Right cardiac atrium (tissue), 5 donors: ENCODE measurements at places on chromosomes 16 and 17.

DNA sequence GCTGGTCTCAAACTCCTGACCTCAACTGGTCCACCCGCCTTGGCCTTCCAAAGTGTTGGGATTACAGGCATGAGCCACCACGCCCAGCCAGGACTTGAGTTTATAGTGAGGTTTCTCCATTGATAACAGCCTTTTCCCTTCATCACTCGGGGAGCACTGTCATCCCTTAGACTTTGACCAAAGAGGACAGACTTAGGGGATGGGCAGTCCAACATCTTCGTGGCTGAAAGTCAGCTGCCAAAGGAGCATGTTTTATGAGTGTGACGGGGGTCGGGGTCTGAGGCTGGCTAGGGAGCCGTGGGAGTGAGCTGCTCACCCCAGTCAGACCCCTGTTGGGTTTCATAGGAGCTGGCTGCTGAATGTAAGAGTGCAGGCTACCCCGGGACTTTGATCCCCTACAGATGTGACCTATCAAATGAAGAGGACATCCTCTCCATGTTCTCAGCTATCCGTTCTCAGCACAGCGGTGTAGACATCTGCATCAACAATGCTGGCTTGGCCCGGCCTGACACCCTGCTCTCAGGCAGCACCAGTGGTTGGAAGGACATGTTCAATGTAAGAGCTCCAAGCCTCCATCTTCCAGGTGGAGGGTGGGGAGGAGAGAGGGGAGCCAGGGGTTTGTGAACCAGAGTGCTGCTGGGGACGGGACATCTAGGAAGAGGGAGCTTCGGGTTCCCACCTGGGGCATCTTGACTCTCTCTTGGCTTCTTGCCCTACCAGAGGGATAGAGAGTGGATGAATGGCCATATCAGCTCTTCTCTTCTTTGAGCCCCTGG lies 3.1 kb downstream of the DHRS11 start:
- no peak for DNase-seq

DNA sequence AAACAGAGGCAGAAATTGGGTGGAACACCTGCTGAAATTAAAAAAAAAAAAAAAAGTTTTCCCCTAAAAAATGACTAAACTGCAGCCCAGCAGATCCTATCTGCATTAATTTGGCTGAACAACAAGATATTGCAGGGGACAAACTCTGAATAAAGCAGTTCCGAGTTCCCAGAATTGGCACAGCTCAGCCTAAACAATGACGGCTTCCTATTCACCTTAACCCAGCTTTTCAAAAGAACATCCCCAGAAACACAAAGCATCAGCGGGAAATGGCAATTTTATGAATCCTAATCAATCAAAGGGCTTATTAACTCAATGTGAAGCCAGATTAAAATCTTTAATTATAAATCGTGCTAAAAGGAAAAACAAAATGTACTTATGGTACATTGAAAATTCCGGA lies 497.8 kb upstream of the ZFHX3 start:
- DNase-seq, result no peak

DNA sequence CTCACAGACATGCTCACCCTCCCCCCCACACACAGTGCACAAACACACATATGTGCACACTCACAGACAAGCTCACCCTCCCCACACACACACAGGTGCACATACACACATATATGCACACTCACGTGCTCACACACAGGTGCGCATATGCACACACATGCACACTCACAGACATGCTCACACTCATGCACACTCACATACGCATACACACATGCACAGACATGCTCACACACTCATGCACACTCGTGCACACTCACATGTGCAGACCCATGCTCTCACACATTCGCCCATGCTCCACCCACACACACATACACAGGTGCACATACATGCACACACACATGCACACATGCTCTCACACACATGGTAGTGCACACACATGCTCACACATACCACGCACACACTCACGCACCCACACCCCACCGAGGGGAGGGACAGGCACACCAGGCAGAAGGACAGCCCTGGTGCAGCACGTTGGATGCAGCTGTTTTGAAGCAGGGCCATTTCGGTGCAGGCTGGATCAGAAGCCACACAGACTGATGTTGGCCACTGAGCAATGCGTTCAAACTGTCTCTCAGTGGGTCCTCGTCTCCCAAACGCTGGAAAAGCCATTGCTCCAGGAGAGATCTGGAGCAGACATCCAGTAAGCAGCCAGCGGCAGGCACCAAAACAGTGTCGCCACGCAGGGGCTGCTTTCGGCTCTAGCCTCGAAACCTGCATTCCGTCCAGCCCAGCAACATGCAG lies 86.2 kb upstream of the ZNF469 start:
- no peak for DNase-seq

GRCh38 chr17:81239714-81240555 lies 817 bp downstream of the NDUFAF8 start:
- DNase-seq, result no peak

DNA sequence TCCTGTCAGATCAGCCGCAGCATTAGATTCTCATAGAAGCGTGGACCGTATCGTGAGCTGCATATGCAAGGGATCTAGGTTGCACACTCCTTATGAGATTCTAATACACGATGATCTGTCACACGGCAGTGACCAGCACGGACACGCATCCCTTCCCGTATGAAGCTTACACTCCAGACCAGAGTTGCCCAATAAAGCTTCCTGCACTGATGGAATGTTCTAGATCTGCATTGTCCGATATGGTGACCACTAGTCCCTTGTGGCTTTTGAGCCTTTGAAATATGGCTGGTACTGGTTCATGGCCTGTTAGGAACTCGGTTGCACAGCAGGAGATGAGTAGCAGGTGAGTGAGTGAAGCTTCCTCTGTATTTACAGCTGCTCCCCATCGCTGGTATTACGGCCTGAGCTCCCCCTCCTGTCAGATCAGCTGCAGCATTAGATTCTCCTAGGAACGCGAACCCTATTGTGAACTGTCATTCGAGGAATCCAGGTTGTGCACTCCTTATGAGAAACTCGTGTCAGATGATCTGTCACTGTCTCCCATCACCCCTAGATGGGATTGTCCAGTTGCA lies 49.8 kb upstream of the ZCCHC14 start:
- no peak for DNase-seq

DNA sequence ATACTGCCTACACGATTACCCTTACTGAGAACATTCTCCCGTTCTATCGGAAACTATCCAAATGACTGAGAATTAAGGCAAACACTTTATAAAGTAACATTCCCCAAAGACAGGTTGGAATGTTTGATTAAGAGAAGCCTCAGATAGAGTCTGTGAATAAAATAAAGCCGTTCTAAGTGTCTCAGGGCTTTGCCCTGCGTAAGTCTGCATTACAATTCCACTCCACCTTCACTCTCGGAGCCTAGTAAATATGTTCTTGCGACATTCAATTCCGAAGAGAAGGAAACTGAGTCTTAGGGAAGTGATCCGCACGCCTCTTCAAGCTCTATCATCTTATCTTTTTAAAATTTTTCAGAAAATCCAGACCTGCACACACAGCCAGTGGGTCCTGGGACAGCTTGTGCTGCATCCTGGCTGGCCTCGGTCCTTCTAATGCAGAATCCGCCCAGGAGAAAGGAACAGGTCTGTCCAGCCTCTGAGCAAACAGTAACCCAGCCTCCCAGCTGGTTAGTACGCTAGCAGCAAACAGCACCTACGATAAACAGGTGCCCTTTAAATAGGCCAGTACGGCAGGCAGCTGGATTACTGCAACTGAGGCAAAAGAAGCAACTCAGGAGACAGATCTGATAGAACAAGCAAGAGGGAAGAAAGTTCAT lies 254.1 kb upstream of the IRX3 start:
- DNase-seq, result no peak

DNA sequence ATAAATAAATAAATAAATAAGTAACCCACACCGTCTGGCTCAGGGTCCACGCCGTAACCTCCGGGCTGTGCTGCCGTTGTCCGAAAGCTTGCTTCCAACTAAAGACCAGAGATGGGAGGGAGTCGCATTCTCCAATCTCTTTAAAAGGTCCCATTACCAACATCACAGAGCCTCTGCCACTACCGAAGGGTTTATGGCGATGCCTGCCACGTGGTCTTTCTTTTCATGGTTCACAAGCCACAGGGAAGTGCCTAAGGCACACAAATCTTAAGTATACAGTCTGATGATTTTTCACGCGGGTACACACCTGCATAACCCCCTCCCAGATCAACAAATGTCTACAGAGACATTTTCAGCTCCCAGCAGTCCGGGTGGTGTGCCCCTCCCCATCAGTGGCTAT lies 1.4 kb downstream of the COTL1 start:
- DNase-seq, result no peak

- no peak for DNase-seq
These were observed 15.8 kb upstream of the ZNF19 start for GRCh38 chr16:71504901-71505300.

- DNase-seq, result no peak
These were observed 346.9 kb downstream of the C16orf95 start for GRCh38 chr16:86970279-86970678.

- DNase-seq, result no peak
These were observed 25.9 kb upstream of the APOH start for GRCh38 chr17:66255112-66255511.

- no peak for DNase-seq
These were observed 28.5 kb upstream of the NACA2 start for GRCh38 chr17:61619493-61619892.

- DNase-seq, result peak; percentile 48
These were observed 9.0 kb downstream of the VPS9D1 start for GRCh38 chr16:89711601-89712273.

- DNase-seq, result peak; percentile 95
These were observed 283.1 kb downstream of the SEC14L1 start for GRCh38 chr17:77423589-77424451.

- DNase-seq, result peak; percentile 32
These were observed 30.1 kb downstream of the HOXB1 start for GRCh38 chr17:48500435-48501426.

- DNase-seq, result no peak
These were observed 31.8 kb upstream of the PSMD7 start for GRCh38 chr16:74264811-74265210.

DNA sequence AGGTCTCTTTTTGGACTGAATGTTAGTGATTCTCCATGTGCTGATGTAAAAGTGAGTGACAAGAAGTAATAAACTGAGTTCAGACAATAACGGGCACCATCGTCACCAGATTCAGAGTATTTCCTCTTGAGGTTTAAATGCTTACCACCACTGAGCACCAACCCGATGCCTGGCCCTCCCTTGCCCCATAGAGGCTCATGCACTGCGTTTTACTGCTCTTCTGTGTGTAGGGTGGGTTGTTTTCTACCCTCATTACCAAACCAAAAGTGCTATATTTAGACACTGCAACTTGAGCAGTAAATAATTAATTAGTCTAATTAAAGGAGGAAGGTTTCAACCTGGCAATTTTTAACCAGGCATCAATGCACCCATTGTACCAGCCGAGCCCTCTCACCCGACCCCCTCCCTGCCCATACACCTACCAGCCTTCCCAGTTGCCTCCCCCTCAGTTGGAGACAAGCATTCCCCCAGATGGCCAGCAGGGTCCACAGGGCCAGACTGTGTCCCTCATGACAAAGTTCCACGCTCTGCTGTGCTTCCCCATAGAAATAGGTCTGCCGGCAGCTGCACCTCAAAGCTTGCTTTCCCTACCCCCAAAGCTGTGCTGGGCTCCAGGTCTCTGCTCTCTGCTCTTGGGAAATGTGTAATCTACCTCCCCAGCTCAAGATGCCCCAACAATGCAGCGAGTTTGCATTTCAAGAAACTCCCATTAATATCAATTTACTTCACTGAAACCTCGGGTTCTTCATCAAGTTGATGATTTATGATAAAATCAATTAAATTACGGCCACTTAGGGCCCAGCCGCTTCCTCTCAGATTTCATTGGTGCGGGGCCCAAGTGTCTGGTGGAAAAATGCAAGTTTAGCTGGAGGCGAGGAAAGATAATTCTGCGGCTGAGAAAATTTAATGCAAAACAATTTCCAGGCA lies 16.0 kb downstream of the HOXB4 start:
- DNase-seq, result no peak

DNA sequence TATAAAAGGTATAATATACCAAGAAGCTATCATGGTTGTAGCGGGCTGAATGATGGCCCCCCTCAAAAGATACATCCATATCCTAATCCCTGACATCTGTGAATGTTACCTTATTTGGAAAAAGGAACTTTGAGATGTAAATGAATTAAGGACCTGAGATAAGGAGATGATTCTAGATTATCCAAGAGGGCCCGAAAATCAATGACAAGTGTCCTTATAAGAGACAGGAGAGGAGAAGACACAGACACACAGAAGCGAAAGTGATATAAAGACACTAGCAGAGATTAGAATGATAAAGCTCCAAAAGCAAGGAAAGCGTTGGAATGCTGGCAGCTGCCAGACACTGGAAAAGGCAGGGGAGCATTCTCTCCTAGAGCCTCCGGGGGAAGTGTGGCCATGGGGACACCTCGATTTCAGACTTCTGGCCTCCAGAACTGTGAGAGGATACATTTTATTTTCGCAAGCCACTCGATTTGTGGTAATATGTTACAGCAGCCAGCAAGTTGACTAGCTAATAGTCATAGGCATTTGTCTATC lies 12.5 kb upstream of the GP1BA start:
- no peak for DNase-seq

DNA sequence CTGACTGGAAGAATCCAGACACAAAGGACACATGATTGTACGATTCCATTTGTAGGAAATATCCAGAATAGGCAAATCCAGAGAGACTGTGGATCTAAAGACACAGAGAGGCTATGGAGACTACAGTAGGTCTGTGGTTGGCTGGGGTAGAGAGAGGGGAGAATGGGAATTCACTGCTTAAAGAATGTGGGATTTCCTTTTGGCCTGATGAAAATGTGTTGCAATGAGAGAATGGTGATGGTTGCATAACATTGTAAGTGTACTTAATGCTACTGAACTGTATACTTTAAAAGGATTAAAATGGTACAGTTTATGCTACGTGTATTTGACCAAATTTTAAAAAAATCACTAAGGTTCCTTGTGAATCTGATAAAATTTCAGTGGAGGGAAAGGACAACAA lies 62.1 kb downstream of the GPRC5B start:
- DNase-seq, result no peak

DNA sequence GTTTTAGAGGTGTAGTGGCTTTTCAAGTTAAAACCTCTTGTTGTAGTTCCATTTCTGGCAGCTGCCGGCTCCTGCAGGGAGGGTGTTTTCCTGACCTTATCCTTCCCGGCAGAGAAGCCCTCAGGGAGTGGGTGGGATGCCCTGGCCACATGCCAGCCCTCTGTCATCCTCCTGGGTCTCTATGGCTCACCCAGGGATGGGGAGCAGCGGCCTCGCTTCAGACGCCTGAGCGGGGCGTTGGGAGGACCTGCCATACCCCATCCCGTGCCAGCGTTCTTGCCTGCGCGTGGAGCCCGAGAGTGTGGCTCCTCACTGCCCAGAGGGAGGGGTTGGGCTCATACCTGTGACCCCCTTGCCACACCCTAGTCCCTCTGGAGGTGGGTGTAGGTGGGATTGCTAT lies 11.9 kb downstream of the KCNJ12 start:
- peak; percentile 78 for DNase-seq
